ENCODE measurements at places on chromosomes 4 and X.

GRCh38 chr4:185467101-185467500 is 4.4 kb downstream of the CCDC110 start:
- no peak for DNase-seq

GRCh38 chr4:181982856-181983255 is 260.3 kb upstream of the TENM3 start:
- DNase-seq, result no peak

DNA sequence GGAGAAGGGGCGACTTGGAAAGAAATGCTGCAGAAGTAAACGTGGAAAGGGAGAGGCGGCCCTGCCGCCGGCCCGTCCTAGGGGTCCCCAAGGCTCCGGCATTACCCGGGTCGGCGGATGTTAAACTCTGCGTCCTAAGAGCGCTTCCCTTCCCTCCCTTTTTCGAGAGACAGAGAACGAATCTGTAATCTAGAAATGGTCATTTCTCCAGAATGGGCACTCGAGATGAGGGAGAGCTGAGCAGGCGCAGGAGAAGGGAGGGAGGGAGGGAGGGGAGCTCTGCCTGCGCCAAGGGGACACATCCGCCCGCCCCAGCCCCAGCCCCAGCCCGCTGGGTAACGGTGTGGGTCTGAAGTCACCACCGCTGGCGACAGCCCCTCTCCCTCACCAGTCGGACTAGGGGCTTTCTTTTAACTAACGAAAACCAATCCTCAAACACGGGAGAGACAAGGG is 1.7 kb downstream of the HCFC1 start:
- DNase-seq, result no peak

- no peak for DNase-seq
These were observed 1989.8 kb upstream of the PCDH10 start for GRCh38 chr4:131159261-131159660.
